ENCODE measurements at places on chromosomes 4 and X.

DNA sequence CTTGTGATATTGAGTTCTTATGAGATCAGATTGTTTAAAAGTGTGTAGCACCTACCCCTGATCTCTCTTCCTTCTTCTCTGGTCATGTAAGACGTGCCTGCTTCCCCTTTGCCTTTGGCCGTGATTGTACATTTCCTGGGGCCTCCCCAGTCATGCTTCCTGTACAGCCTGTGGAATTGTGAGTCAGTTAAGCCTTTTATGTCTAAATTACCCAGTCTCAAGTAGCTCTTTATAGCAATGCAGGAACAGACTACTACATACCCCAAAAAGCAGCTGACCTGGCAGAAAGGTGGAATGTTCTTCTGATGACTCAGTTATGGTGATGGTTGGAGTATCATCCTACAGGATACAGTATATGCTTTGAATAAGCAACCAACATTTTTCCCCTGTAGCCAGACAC is 11.4 kb upstream of the MCUB start:
- no peak for DNase-seq

DNA sequence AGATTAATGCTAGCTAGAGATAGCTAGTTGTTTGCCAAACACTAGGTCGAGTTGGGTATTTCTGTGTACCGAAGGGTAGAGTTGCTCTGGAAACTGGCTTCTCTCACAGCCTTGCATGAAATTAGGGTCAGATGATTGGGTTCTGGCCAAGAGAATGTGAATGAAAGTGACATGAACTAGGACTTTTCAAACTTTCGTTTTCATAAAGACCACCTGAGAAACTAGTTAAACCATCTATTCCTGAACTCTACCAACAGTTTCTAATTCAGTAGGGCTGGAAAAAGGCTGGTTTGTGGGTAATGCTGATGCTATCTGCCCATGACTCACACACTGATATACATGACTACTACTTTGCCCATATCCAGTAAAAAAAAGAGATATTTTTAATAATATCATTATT is 157.6 kb downstream of the GASK1B start:
- no peak for DNase-seq

GRCh38 chrX:19972984-19973383 is 17.9 kb downstream of the BCLAF3 start:
- no peak for DNase-seq

GRCh38 chrX:106278951-106279350 is 110.8 kb downstream of the PWWP3B start:
- no peak for DNase-seq

DNA sequence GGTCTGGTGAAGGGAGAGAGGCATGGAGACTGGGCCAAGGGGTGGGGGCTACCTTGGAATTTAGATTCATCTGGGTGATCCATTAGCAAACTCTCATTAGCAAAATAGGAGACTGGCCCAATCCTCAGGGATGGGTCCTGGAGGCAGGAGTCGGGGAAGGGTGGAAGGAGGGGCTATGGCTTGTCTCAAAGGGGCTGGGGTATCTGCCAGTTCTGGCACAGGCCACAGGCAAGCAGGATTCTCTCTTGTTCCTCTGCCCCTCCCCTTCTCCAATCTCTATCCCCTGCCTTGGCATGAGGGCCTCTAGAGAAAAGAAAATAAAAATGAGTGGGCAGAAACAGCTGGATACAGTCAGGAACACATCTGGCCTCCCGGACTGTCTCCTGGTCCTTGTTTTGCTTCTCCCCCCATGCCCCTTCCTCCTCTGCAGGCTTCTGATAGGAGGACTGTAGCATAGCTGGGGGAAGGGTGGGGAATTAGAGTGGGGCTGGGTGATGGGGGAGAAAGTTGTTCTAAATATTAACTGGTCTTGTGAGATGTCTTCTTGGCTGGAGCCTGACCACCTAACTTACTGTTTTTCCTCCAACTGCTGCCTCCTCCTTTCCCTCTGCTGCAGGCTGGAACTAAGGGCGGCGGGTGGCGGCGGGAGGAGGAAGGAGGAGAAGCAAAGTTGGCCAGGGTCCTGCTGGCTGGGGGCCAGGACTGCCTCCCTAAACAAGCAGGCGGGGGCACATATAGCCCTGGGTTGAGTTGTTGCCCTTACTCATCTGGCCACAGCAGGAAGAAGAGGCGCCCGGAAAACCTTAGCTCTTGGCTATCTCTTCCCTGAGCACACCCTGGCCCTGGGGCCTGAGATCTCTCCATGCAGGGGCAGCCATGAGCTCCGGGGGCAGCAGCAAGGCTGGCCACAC is 53.3 kb upstream of the LAS1L start:
- no peak for DNase-seq
